ENCODE measurements at places on chromosomes 1 and 21.

- DNase-seq = no peak
Observed at GRCh38 chr1:154794608-154795007, 75.5 kb downstream of the KCNN3 start.

DNA sequence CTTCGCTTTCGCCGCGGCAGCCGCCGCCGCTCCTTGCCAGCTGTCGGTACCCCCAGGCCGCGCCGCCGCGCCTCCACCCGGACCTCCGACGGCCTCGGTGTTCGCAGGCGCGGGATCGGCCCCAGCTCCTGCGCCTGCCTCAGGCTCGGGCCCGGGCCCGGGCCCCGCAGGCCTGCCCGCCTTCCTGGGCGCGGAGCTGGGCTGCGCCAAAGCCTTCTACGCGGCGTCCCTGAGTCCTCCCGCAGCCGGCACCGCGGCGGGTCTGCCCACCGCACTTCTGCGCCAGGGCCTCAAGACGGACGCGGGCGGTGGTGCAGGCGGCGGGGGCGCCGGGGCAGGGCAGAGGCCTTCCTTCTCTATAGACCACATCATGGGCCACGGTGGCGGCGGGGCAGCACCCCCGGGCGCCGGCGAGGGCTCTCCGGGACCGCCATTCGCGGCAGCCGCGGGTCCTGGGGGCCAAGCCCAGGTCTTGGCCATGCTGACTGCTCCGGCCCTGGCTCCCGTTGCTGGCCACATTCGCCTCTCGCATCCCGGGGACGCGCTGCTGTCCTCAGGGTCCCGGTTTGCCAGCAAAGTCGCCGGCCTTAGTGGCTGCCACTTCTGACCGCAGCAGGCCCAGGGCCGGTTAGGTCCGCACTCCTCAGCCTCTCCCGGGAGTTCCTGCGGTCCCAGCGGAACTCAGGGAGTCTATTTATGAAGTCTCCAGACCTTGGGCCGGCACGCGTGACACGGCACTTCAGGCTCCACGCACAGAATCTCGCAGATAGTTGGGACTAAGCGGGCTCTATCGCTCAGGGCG, 1.4 kb downstream of the FOXD2 start:
- DNase-seq = no peak

DNA sequence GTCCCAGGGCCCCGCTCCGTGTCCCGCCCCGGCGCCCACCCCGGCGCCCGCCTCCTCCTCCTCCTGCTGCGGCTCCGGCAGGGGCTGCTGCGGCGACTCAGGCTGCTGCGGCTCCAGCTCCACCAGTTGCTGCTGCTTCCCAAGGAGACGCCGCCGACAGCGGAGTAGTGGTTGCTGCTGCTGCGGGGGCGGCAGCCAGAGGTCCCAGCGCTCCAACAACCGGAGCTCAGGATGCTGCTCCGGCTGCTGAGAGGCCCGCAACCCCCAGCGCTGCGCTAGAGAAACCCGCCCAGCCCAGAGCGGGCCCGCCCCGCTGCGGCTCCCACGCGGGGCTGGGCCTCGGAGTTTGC, 1.1 kb downstream of the CRCT1 start:
- DNase-seq = no peak

GRCh38 chr1:94169126-94169525, 48.2 kb upstream of the ABCA4 start:
- DNase-seq = no peak

DNA sequence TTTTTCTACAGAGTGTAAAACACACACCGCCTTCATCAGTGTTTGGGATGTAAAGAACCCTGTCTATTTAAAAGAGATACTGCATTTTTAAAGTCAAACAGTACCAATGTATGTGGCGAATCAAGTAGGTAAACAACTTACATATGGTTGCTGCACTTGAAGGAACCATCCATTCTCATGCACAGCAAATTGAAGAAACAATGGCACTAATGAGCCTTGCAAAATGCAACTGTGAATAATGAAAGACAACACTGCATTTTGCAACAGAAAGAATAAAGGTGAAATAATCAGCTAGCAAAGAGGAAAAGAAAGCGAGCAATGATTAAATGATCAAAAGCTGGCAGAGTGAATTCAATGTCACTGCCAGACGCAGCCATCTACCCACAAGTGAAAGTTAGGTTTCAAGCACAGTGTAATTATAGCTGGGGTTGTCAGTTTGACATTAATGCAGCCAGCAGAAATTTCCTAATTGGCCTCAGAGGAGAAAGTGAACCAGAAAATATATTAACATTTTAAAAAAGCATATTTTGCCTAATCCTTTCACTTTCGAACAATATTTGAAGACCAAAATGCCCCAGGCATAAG, 10.9 kb upstream of the BARHL2 start:
- DNase-seq = no peak

All from CD8-positive, alpha-beta T cell (primary cell).